ENCODE measurements at places on chromosomes 6 and 20.

- no peak for DNase-seq
Measured at GRCh38 chr6:26561533-26562466, 23.6 kb downstream of the HMGN4 start.

- DNase-seq = no peak
Measured at GRCh38 chr20:58169450-58169849, 59.0 kb downstream of the ANKRD60 start.

GRCh38 chr6:36979347-36979742, 6.7 kb downstream of the MTCH1 start:
- DNase-seq = no peak

DNA sequence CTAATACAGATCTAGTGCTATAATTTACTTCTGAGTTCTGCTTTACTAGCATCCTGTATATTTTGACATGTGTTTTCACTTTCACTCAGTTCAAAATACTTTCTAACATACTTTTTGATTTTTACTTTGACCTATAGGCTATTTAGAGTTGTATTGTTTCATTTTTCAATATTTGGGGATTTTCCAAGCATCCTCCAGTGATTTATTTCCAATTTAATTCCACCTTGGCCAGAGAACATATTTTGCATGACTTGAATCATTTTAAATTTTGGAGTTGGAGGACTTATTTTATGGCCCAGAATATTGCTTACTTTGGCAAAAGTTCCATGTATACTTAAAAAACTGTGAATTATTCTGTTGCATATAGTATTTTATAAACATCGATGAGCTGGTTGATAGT, 1215.6 kb upstream of the MAP3K7 start:
- DNase-seq = no peak

- no peak for DNase-seq
Measured at GRCh38 chr6:48835421-48835958, 627.6 kb downstream of the MMUT start.

DNA sequence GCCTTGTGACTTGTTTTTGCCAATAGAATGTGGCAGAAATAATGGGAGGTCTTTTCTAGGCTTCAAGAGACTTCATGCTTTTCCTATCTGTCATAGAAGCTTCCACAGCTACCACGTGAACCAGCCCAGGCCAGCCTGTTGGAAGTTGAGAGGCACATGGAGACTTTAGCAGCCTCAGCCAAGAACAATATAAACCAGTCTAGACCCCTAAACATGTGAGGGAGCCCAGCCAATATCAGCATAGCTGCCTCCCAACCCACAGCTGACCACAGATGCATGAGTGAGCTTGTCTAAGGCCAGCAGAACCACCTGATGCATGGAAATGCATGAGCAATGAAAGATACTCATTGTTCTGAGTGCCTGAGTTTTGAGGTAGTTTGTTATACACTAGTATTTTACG, 540.7 kb upstream of the BTBD3 start:
- DNase-seq = no peak

- DNase-seq = no peak
Measured at GRCh38 chr6:155443168-155443567, 12.5 kb downstream of the NOX3 start.

DNA sequence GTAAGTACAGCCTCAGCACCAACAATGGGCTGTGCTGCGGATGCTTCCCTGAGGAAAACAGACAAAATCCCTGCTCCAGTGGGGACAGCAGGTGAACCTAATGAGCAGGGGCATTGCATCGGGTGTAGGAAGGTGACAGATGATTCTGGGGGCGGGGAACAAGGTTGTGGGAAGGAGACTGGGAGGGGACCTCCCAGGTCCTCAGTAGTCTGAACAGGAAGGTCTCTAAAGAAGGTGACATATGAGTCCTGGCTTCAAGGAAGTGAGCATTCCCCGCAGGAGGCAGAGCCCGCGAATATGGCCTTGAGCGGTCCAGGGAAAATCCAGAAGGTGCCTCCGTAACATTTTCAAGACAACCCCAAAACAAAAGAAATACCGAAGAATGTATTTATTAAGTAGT, 19.4 kb downstream of the ULBP1 start:
- DNase-seq = no peak

- no peak for DNase-seq
Measured at GRCh38 chr20:35604449-35604747, 11.2 kb upstream of the SPAG4 start.

DNA sequence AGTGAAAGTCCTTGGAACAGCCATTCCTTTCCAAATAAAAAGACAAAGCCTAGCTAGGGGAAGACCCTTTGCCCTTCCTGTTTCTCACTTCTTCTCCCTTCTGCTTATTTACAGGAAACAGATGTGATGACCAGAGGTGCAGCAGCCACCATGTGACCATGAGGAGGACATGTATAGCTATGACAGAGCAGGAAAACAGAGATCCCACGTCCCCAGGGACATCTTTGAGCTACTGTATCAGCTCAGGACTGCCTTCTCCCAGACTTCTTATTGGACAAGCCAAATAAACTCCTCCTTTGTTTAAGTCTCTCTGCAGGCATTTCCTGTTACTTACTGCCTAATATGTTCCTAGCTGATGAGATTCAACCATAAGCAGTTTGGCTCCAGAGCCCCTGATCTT, 133.1 kb upstream of the MLN start:
- DNase-seq = no peak

DNA sequence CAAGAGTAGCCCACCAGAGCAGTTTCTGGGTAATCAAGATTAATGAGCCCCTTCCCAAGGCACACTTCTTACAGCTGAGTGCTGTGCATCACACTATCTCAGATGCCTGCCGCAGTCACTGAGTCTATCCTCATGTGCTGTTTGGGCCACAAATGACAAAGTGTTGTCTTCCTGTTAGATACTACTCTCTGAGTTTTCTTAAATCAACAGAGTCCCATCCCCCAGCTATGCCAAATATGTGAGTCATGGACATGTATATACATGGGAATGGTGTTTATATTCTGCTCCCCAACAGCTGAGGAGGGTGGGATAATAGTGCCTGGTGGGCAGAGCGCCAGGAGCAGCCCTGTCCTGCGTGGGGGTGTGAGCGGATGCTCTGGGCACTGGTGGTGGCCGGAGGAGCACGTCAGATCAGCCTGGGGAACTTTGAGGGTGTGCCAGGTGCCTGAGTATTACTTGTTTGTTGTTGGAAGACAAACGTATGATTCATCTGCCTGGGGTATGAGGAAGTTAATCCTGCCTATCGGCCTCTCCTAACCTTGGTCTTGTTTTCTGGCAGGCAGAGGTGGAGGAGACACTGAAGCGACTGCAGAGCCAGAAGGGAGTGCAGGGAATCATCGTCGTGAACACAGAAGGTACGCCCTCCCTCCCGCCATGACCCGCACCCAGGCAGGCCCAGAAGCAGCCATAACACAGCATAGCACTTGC, 9.6 kb downstream of the DYNLRB1 start:
- DNase-seq = peak; percentile 98

DNA sequence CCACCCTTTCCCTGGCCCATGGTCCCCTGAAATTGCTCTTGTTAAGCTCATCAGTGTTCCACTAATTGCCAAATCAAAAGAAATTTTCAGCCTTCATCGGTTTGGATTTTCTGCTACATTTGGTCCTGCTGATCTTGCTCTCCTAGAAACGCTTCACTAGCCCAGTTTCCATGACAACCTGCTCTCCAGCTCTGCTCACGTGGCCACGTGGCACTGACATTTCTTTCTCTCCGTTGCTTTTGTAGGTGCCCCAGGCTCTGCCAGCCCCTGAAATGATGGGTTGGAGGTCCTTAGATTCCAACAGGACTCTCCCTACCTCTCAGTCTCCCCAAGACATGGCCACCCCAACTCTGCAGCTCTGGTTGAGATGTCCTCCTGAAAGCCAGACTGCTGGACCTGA, 45.8 kb upstream of the NNAT start:
- DNase-seq = no peak

- DNase-seq = no peak
Measured at GRCh38 chr20:61879303-61879620, 186.4 kb downstream of the TAF4 start.

- DNase-seq = no peak
Measured at GRCh38 chr6:154285826-154286225, 70.8 kb downstream of the IPCEF1 start.

DNA sequence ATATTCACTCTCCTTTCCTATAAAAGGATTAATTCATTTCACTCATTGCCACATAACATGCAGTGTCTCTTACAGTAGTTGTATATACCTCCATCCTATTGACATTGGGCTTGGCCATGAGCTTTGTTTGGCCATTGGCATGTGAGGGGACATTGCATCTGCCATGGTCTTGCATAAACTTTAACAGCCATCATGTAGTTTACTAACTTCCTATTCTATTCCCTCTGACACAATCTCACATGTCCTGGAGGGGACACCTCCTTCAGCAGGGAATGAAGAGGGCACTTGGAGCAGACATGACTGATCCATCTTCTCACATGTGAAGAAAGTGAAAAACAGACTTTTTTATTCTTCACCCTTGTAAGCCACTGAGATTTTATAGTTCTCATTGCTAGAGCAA, 115.5 kb upstream of the MARCKS start:
- DNase-seq = no peak

DNA sequence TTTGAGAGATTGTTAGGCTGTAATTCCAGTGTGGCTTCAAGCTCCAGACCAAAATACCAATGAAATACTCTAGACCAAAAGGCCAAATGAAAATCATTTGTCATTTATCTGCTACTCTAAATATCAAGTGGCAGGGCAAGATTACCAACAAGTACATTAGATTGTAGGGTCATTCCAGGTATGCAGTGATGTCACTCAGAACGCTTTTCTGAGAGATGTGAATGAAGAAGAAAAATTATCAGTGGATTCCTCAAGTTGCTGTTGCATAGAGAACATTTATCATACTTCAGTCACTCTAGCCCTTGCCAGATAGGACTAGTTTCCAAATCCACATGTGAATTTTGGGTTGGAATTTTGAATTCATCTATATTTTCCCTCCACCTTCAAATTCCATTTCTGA, 65.0 kb downstream of the ZFAND3 start:
- DNase-seq = no peak

- DNase-seq = no peak
Measured at GRCh38 chr6:107116328-107116892, 1.1 kb upstream of the BEND3 start.

- DNase-seq = no peak
Measured at GRCh38 chr20:20814685-20815084, 102.2 kb upstream of the RALGAPA2 start.

DNA sequence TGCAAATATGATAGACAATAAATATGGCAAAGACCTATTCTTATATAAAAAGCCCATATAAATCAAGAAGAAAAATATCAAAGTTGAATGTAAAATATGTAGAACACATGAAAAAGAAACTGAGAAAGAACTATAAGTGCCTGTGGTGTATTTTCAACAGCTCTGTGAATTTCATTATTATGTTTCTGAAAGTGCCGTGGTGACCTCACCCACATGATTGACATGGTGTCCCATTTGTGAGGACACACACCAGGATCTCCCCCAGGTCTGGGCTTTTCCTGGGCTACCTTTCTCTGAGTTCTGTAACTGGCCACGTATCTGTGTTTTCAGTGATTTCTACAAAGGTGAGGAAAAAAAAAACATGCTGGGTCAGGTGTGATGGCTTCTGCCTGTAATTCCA, 86.7 kb downstream of the BMP6 start:
- DNase-seq = no peak

DNA sequence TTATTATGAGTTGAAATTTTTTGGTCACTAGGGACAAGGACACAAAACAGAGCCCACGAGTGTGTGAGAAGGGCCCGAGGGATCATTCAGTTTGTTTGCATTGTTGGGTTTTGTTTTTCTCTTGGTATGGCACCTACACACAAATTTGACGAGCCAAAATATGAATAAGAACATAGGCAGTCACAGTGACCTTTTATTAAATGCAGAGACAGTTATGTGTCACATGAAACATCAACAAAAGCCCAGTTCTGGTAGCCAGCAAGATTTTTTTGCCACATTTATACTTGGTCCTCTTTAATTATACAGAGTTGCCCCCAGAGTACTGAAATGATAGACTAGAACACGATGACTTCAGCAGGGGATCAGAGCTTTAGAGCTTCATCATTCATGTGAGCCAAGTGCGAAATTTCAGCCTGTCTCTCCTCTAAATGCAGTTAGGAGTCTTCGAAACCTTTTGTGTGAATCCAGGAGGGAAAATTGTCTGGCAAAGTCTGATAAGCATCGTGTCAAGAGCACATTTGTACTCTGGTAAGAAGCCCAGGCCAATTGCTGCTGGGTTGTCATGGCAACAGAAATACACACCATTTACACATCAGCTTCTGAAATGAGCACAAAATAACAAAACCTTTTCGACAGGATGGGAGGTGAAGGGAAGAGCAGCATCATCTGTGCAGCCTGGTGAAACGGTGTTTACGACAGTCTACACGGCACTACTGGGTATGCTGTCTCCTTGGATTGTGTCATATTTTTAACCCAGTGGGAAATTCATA, 79.2 kb upstream of the RIPOR2 start:
- no peak for DNase-seq

DNA sequence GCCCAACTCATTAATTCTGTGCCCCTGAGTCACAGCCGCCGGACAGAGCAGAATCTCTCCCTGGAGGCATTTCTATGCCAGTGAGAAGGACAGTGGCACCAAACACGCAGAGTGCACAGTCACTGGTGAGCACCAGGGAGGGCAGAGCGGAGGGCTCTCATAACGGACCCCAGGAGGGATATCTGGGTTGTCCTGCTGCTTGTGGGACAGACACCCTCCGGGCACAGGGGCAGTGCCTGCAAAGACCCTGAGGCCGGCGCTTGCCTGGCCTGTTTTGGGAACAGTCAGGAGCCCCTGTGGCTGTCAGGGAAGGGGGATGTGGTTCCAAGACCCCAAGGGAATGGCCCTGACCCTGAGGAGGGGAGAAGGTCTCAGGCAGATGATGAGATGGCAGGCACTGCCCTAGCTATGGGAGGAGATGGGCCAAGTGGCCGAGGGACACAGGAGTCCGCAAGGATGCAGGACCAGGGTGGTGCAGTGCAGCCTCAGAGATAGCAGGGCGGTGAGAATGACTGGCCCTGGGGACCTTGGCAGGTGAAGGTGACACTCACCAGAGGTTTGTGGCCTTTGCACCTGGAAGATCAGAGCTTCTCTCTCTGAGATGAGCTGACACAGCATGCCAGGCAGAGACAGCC, 270.8 kb downstream of the SMOC2 start:
- DNase-seq = no peak

DNA sequence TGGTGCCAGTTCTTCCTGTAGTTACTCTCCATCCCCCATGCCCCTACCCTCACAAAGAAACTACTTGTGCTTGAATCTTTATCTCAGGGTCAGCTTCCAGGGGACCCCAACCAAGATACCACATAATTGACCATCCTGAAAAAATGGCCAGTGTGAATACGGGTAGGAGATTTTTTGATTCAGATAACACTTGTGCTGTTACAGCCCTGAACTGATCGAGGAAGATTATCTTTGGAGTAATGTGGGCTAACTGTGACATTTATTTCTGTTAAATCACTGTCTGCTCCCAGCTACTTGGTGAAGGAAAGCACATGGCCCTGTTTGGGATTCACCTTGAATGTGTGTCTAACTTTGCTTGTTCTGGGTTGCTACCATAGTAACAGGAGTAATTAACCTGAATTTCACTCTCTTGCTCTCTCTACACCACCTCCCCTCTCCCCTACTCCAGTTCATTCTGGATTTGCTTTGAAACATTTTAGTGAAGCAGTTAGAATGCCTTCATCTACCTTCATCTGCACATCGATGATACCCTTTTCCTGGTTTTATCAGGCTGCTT, 219.6 kb upstream of the CHD6 start:
- DNase-seq = no peak

GRCh38 chr6:55997223-55997874, 122.0 kb upstream of the BMP5 start:
- no peak for DNase-seq

- no peak for DNase-seq
Measured at GRCh38 chr20:25511183-25511582, 74.1 kb downstream of the NINL start.

- DNase-seq = no peak
Measured at GRCh38 chr6:143549949-143550268, 38.4 kb upstream of the FUCA2 start.

All from HTR-8/SVneo (cell line).